ENCODE measurements at places on chromosomes 16 and 17.

- DNase-seq, result no peak
Observed at GRCh38 chr16:29898804-29899515, 390 bp downstream of the SEZ6L2 start.

DNA sequence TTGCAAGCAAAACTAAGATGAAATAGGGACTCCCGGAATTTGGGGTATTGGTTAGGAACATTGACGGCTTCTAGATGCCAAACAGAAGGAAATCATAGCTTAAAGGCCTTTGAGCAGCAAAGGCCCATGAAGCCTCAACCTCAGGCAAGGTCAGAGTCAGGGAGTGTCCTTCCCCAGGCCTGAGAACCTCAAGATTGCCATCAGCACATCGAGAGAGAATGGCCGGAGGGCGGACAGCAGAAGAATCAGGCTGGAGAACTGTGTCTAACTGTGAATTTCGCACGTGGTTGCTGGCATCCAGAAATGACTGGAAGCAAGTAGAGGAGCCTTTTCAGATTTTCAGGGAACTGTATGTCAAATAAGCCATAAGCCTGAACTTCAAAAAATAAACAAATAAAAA lies 24.8 kb upstream of the ANKRD40CL start:
- no peak for DNase-seq

DNA sequence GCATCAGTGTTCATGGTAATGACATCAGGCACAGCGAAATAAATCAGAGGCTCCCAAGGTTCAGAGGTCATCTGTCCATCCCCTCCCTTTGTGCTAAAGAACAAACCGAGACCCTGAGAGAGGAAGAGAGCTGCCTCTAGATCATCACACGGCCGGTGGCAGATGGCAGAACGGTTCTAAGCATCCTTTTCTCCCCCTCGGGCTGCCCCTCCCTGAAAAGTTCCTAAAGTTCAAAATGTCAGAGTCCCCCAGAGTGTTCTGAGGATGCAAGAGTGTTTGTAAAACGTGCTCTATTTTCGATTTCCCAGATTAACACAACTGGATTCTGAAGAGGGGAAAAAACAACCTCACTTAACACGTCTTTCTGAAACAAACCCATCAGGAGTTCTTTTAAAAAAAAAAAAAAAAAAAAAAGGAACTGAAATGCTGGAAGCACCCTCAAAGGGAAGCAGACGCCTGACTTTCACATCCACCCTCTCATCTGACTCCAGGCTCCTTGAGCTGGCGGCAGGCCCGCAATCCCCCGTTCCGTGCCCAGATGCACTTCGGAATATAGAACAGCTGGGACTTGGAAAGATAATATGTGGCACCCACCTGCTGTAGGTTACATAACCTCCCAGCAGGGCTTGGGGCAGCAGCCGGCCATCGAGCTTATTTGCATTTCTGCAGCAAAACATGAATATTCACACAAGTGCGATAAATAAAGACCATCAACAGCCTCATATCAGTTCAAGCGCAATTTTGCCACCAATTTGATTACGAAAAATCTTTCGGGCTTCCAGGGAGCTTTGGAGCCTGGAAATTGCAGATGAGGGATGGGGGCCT lies 115.5 kb upstream of the SMURF2 start:
- DNase-seq, result peak; percentile 41

DNA sequence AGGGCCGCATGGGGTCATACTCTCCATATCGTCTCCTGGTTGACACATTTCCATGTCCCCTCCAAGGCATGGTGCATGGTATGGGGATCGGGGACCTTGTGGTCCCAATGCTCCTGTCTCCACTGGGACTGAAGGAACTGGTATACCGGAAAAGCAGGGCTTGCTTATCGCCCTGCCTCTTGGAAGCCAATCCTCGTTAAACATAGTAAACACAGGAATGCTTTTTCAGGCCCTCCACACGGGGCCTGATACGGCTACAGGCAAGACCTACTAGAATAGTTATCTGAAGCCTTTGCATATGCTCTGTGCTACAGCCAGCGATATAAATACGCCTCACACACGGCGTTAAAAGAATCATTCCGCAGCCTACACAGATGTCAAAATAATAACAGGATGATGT lies 159.5 kb downstream of the SHISA9 start:
- no peak for DNase-seq

DNA sequence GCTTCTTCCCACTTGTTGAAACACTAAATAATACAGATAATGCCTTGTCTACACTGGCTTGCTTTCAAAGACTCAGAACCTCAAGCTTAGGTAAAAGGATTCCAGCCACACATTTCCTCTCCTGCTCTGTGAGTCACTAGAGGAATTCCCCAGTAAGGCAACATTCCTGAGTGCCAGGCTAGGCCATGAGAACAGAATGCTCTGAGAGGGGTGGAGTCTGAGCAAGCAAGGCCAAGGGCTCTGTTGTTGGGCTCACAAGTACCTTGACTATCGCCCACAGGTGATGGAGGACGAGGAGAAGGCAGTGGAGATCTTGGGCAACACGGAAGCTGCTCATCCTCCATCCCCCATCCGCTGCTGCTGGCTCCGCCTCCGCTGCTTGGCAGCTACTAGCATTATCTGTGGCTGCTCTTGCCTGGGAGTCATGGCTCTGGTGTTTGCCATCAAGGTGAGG lies 6.7 kb upstream of the PHKG2 start:
- no peak for DNase-seq

GRCh38 chr17:17058304-17058703 lies 16.0 kb downstream of the MPRIP start:
- DNase-seq, result no peak

- no peak for DNase-seq
Observed at GRCh38 chr16:85908889-85909589, 10.1 kb downstream of the IRF8 start.

DNA sequence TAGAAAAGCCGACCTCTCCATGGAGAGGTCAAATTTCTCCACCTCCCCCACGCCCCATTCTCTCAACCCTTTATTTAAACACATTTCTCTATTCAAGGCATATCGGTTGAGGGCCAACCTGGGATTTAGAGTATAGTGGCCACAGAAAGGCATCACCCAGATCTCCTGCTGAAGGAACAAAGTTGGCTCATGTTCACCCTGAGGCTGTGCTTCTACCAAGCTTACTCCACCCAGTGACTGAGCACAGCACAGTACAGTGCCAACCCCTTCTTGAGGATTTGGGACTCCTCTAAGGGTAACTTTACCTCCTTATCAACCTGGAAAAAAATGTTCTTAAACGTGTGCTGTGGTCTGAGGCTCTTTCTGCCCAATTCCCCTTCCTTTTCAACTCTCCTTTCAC lies 94.0 kb downstream of the CMC2 start:
- no peak for DNase-seq

DNA sequence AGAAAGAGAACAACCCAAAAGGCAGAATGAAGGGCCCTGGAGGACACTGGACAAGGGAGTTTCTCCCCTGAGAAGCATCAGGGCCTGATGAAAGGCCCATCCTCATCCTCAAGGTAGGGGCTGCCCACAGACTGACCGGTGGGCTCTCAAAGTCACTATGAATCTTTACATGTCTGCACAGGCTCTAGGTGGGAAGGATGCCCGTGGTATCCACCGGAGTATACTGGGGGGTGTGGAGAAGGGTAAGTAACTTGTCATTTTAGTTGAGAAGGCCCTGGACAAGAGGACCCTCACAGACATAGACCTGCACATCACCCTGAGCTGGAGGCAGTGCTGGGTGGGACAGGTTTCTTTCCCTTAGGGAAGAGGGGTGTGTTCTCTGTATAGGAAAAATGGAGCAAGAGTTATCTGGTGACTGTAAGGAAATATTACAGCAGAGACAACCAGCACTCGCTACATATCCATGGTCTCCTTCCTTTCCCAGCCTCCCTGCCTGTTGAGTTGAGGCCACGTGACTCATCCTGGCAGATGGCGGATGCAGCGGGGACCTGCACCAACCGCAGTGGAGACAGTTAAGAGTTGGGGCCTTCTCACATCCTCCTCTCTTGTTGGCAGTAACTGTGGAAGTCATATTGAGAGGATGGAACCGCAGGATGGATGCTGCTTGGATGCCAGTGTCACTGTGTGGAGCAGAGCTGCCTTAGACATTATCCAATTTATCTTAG lies 45.6 kb upstream of the KCNJ12 start:
- DNase-seq, result no peak

- DNase-seq, result no peak
Observed at GRCh38 chr16:51431517-51432241, 280.6 kb upstream of the SALL1 start.

DNA sequence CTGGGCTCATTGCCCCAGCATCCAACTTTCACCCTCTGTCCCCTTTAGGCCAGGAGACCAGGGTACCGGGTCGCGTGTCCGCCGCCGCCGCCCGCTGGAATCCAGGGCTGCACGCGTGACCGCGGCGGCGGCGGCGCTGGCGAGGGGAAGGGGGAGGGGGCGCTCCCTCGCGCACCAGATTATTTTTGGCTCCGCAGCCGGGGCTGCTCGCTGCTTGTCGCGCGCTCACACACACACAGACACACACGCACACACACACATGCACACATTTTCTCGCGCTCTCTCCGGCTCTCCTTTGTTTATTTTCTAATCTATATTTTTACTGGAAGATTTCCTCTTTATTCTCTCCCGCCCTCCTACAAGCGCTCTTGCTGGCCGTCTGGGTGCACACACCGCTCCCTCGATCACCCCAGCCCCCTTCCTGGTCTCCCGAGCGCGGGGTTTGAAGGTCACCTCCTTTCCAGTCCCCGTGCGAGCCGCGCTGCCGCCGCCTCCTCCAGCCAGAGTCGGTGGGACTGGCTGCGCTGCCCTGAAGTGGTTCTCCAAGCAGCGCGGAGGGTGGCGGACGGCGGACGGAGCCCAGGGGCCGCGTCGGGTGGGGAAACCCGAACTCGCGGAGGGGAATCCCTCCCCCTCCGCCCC lies 921.4 kb upstream of the EEF2KMT start:
- DNase-seq, result no peak

DNA sequence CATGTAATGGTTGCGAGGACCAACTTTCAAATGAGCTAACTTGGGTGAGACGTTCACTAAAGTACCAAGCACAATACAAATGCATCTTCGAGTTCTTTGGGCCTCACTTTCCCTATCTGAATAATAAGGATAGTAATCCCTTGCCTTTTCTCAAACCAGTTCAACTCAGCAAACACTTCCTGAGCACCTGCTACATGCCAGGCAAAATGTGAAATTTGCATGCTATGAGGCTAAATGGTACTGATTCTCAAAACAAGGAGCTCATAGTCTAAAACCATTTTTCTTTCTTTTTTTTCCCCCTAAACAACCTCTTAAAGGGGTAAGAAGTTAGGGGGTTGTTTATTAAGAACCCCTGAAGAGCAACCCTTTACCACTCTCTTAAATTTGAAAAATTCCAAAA lies 101.4 kb upstream of the HLF start:
- no peak for DNase-seq

GRCh38 chr17:81022344-81022676 lies 12.6 kb upstream of the BAIAP2 start:
- no peak for DNase-seq

DNA sequence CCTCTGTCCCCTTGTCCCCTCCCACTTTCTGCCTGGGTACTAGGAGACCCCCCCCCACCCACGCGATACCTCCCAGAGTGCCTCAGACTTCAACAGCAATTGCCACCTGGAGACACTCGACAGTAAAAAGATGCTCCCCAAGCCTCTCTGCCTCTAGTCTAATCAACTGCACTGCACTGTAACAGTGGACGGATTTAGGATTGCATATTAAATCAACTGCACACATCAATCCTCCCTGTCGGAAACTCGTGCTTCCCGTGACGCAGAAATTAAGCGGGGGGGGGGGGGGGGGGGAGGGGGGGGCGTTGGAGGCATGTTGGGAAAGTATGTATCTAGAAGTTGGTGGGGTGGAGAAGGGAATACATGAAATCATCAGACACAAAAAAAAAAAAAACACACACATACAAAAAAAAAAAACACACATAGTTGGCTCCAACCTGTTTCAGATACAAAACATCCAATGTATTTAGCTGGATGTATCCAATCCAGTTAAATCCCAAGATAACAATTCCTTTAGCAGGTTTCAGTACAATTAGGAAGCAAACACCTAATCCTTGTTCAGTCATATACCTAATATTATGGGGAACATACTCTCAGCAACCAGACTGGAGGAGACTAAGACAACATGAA lies 29.7 kb downstream of the FAM222B start:
- no peak for DNase-seq
